ENCODE measurements at places on chromosomes 6 and 20.
A peak's percentile ranks its signal among the peaks of the same experiment; 100 is the strongest.

GRCh38 chr6:165931675-165932074, 236.0 kb downstream of the TBXT start:
- no peak for DNase-seq

DNA sequence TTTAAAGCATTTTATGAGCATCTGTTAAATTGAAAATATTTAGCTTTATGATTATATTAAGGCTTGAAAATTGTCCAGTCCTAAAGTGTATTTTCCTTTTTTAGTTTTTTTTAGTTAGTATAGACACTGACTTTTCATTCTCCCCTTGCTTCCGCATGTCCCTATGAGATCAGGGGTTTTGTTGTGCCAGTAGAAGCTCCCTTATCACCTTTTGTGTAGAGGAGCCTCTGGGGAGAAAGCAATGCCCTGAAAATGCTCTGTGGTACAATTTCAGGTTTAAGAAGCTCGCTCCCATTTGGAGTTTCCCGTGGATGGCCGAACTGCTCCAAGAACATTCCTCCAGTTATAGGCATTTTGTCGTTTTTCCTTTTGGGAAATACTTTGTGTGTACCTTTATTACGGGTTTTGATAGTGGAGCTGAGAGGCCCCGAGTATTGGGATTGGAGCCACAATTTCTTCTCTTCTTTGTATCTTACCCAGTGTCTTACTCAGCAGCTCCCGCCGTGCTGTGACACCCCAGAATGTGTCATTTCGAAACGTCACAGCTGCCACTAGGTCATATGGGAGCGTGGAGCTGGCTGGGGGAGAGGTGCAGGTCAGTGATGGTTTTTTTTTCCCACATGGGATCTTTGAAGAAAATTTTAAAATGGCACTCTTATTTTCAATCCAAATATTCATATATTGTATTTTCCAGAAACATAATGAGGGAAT, 49.9 kb downstream of the RPRD1B start:
- DNase-seq = no peak

DNA sequence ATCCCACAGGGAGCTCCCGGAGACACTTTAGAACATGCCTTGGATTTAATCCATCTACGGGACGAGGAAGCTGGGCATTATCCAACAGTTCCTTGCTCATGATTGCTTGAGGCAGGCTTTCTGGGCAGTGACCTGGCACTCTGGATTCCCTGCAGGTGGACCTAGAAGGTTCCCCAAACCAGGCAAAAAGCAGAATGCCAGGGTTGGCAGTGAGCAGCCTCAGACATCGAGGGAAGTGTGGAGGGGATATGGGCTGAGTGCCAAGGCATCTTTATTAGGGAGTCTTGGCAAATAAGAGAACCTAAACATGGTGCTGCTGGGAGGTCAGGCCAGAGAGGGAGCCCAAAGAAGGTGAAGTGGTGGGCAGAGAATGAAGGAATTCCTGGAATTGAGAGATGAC, 158.5 kb downstream of the CD83 start:
- no peak for DNase-seq

DNA sequence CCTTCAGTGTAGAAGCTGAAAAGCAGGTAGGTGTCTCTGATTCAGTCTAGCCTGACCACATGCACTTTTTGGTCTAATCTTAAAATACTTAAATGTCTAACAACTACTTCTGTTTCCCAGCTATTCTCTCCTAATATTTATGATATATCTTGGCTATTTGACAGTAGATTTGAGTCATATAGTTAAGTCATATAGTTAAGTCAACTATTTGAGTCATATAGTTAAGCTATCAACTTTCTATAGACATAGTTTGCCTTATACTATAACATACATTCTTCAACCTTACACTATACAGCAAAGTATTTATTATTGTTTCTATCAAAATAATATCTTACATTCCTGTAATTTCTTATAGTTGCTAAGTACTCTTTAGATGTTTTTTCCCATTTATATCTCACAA, 110.9 kb downstream of the GMDS start:
- no peak for DNase-seq

- DNase-seq = no peak
These were observed 6.4 kb upstream of the TRIM38 start for GRCh38 chr6:25956226-25956625.

DNA sequence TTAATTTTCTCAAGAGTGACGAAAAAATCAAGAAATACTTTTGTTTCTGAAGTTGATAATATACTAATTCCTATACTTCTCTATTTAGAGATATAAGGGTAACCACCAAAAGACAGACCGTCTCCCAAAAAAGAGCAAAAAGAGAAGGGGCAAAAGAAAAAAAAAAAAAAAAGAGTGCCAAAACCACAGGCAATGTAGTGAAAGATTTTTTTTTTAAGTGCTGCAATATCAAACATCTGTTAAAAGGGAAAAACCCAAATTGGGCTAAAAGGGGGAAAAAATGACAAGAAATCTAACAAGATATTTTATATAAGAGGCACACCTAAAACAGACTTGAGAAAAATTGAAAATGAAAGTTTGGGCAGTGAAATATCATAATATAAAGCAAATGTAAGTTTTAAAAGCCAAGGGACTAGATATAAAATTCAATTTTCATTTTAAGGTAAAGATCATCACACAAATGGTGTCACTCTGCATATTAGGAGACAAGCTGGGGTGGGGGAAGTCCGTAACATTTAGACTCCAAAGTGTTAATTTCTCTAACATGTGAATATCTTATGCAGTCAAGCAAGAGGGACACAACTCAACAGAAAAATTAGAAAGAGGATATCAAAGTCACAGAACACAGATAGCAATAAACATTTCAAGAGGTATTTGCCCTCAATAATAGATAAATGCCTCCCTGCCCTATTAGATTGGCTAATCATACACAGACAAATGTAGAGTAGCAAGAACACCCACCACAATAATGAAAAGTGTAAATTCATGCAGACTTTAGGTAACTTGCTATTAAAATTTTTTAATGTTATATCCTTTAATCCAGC, 9.1 kb downstream of the C6orf52 start:
- no peak for DNase-seq

DNA sequence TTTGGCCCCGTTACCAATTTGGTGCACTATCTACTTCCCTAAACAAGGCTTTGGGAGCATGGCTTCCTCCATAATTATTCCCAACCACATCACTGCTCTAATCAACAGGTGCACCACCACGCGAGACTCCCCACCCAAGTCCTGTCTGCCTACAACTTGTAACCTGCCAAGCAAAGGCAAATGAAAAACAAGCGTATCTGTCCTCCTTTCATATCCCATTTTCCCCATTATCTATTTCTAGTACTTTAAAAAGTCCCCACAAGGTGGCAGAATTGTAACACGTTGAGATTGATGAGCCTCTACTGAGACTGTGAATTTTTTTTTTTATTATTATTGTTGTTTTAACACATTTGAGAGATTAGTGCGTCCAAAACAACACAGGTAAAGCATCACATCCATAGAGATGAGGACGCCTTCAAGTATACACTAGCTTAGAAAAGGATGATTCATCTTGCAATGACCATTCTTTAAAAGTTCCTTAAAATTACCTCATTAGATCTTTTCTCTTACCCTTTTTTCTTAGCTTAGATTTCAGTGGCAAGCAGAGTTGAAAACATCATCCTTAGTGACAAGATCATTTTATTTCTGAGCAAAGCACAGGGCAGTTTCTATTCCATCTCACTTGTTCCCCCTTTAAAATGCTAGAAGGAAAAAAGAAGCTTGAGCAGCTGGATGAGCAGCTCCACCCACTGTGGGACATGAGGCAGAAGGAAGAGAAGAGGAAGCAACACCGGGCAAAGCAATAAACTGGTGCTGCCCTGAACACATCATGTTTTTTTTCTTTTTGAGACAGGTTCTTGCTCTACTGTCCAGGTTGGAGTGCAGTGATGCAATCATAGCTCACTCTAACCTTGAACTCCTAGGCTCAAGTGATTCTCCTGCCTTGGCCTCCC, 210.8 kb downstream of the ARHGAP18 start:
- DNase-seq = peak; percentile 23

DNA sequence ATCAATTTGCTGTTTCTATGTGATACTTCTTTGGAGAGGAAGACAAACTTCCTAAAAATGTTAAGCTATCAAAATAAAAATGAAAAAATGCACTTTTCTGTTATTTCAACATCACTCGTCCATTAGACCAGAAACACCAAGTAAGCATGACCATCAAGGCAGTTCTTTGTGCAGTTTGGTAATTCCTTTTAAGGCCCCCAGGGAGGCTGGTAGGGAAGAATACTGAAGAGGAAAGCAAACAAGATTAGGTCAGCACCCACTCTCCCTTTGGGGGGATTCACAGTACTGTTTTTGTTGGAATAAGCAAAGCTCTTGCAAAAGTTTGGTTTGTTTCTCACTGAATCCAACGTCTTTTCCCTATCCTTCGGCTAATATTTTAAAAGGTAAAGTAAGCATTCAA, 206.8 kb upstream of the SLC35B3 start:
- no peak for DNase-seq

GRCh38 chr20:58149437-58150091, 78.9 kb downstream of the ANKRD60 start:
- DNase-seq = no peak

GRCh38 chr6:48869595-48869994, 593.5 kb downstream of the MMUT start:
- DNase-seq = no peak

GRCh38 chr6:157984686-157985225, 3.1 kb downstream of the SYNJ2 start:
- DNase-seq = no peak

DNA sequence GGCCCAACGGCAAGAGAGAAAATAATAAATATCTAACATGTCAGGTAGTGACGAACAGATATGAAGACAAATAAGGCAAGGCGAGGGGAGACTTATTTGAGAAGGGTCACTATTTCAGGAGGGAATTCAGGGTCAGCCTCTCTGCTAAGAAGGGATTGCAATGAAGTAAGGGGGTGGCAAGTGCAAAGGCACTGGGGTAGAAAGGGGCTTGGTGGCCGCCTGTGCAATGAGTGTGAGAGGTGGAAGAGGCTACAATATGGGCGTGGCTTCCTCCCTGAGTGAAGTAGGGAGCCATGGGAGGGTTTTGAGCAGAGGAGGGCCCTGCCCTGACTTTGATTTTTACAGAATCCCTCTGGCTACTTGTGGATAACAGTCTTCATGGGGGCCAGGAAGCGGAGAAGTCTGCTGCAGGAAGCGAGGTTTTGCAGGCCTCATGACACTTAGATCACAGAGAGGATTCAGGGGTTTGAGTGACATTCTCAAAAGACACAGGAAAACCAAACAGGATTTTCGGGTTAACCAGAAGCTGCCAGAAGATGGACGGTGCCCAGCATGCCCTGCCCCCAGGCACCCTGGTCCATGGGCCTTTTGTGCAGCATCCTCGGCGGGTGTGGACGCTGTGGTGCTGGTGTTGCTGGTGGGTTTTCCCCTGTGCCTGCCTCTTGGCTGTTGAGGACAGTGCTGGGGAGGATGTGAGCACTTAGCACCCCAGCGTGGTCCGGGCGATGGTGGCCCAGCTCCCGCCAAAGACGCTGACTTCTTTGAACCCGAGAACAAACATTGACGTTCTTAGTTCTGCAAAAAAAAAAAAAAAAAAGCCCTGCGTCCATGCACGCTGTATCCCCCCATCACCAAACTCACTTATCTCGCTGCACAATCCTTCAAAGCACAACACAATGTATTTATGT, 124.2 kb upstream of the PTPN1 start:
- no peak for DNase-seq

- no peak for DNase-seq
These were observed 191.9 kb upstream of the SLC35B3 start for GRCh38 chr6:8627085-8627861.

- no peak for DNase-seq
These were observed at the start of gene ZNF311 for GRCh38 chr6:29005183-29005885. ZNF311 (minus strand) TSS chr6:29005315; CDS start chr6:29003954, 1,361 bp downstream.

GRCh38 chr6:64644024-64644423, 1008.4 kb downstream of the PHF3 start:
- DNase-seq = no peak

- DNase-seq = no peak
These were observed 256.8 kb downstream of the QKI start for GRCh38 chr6:163671355-163671754.

- DNase-seq = no peak
These were observed 151.9 kb downstream of the CDKAL1 start for GRCh38 chr6:20686142-20686541.

DNA sequence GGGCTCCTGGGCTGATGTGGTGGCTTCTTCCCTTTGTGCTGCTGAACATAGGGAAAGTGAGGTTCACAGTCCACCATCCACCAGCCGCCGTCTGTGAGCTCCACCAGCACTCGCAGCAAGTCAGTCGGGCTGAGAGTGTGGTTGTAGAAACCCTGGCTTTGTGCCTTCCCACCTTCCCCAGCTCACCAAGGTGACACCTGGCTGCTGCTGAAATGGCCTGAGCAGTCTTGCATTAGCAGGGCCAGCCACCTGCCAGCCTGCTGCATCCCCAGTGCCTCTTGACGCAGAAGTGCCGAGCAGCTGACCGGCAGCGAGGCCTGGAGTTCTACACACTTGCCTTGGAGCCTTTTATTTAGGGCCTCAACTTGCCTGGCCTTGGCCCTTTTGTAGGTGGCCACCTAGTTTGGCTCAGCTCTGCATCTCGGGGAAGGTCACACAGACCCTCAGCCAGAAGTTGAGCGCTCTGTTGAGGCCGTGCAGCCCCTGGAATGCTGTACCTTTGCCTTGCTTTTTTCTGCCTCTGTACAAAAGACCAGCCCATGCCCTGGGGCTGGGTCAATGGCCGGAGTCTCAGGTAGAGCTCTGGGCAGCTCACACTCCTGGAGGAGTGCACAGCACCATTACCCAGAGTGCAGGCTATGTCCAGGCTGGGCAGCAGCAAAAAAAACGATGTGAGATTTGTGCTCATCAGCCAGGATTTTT, 76.5 kb downstream of the PTPN1 start:
- DNase-seq = peak; percentile 15

DNA sequence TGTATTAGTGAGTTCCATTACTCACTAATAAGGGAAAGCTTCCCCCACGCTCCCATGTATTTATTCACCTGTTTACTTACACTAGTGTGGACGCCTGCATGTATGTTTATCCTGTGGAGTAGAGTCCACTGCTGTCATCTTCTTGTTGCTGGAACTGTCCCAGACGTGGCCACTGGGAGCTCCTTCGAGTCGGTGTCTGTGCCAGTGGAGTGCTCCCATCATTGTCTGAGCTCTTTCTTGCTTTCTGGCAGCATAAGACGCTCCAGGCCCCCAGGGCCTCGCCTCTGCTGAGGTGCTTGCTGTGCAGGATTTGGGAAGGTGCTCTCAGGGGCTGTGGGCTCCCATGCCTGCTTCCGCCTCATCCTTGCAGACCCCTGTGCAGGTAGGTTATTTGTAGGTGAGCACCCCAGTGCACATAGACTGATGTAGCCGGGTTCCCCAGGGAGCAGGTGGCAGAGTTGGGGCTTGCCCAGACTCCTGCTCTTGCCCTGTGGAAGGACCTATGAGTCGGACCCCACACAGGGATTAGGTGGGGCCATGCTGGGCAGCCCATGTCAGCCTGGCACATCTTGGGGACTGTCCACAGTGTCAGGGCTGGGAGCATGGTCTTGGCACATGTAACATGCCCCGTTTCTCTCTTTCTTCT, 16.6 kb downstream of the PHACTR3 start:
- no peak for DNase-seq

DNA sequence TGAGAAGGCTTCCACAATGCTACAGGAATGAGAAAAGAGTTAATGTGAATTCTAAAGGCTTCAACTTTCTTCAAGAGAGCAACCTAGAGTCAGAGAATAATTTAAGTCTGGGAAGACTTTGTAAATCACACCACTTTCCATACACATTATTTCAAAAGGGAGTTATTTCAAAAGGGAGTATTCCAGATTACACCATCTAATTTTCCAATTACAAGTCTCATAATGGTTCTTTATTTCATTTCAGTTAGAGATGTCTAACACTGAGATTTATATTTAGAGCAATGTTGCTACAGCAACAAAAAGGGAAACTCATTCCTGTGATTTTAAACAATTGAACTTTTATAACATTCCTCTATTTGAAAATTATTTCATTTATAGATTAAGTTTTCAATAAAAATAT, 98.8 kb upstream of the DST start:
- no peak for DNase-seq

Data from NCI-H1092 treated with DMSO at 0.1 percent for 48 hours (cell line).